Neural progenitor cell (in vitro differentiated cells): ENCODE measurements at places on chromosomes 3 and 15. TPM values are rescaled to one million over a fixed set of nuclear protein-coding genes. Genes with fewer than 3 reads are reported as not detected.
A peak's percentile ranks its signal among the peaks of the same experiment; 100 is the strongest.

Gene CCR3
- not detected in 2 replicates for total RNA-seq

Gene IGSF10
- 0.15 and 0.22 TPM in 2 replicates for total RNA-seq

Gene SLC24A5
- 0.65 TPM in 1 of 2 replicates, not detected in the other for total RNA-seq

Gene SPSB4
- total RNA-seq: 4.9 and 10.7 TPM in 2 replicates

- DNase-seq: no peak
- no peaks in the 10 kb centered on the region for H3K4me1 ChIP-seq
- H3K4me3 ChIP-seq: no peak overlapping the region
- H3K36me3 ChIP-seq: no peaks in the 10 kb centered on the region
- no peaks in the 10 kb centered on the region for H3K27me3 ChIP-seq
- H3K27ac ChIP-seq: no peak overlapping the region
These were observed 43.5 kb downstream of the UBE2E2 start for GRCh38 chr3:23246651-23247050.

DNA sequence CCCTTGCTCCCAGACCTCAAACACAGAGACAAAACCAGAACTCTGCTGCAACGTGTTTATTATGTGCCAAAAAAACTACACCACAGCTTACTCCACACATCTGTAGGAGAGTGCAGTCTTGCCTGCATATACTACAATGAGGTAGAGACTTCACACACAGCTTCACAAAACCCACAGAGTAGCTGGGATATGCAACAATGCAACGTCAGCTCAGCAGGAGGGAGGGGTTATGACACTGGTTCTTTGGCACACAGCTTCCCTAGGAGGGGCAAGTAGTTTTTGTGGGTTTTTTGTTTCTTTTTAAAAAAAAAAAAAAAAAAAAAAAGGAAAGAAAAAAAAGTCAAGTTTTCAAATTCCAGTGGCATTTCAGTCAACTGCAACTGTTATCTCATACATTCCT is 2.9 kb upstream of the RPS17 start:
- no peak overlapping the region for H3K27ac ChIP-seq
- peak; percentile 66 for DNase-seq
- H3K27me3 ChIP-seq: no peaks in the 10 kb centered on the region
- H3K4me1 ChIP-seq: peaks cover 27% of the 10 kb centered on the region

- H3K27me3 ChIP-seq: no peaks in the 10 kb centered on the region
- DNase-seq: no peak
- no peaks in the 10 kb centered on the region for H3K36me3 ChIP-seq
- H3K4me1 ChIP-seq: no peaks in the 10 kb centered on the region
- H3K27ac ChIP-seq: no peak overlapping the region
These were observed 49.4 kb downstream of the DPH6 start for GRCh38 chr15:35496585-35496984.

DNA sequence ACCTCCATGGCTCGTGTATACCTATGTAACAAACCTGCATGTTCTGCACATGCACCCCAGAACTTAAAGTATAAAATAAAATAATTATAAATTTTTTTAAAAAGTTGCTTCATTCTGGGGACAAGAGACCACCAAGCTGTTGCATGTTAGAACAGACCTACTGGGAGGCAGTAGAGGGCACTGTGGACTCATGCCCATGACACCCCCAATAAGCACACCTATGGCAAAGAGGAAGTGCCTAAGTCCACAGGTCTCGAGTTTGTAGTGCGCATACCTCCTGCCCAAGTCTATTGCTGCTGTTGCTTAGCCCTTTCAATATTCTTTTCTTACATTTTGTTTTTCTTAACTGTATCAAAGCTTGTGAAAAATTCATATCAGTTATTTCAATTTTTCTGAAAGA is 267.9 kb upstream of the THBS1 start:
- no peaks in the 10 kb centered on the region for H3K27me3 ChIP-seq
- peak; percentile 35 for DNase-seq
- no peaks in the 10 kb centered on the region for H3K36me3 ChIP-seq
- no peaks in the 10 kb centered on the region for H3K4me1 ChIP-seq

- no peaks in the 10 kb centered on the region for H3K27me3 ChIP-seq
- no peaks in the 10 kb centered on the region for H3K4me1 ChIP-seq
- no peak overlapping the region for H3K4me3 ChIP-seq
- DNase-seq: no peak
These were observed 463.1 kb upstream of the NECTIN3 start for GRCh38 chr3:110608566-110608965.

DNA sequence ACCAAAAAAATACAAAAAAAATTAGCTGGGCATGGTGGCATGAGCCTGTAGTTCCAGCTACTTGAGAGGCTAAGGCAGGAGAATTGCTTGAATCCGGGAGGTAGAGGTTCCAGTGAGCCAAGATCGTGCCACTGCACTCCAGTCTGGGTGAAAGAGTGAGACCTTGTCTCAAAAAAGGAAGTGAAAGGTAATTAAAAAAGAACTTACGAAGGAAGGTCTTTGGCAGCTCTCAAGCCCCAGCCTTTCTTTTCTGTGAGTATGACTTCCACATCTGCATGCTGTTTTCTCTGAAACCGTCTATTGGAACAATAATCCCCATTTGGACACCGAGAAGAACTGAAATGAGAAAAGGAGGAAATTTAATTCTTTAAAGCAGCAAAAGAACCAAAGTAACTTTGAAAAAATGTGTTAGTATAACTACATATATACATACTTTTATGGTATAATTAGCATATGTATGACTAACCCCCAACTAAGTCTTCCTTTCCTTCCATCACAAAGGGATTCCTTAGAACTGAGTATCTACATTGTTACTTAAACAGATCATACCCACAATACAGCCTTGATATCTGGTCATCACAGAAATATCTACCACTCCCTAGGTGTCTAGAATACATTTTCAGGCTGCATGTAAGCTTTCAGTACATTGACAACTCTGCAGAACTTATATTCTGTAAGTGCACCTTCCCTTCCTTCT is 50.1 kb downstream of the SETD2 start:
- H3K27me3 ChIP-seq: no peaks in the 10 kb centered on the region
- peaks cover 4% of the 10 kb centered on the region for H3K36me3 ChIP-seq
- DNase-seq: no peak
- H3K4me1 ChIP-seq: peaks cover 2% of the 10 kb centered on the region
- H3K4me3 ChIP-seq: no peak overlapping the region

DNA sequence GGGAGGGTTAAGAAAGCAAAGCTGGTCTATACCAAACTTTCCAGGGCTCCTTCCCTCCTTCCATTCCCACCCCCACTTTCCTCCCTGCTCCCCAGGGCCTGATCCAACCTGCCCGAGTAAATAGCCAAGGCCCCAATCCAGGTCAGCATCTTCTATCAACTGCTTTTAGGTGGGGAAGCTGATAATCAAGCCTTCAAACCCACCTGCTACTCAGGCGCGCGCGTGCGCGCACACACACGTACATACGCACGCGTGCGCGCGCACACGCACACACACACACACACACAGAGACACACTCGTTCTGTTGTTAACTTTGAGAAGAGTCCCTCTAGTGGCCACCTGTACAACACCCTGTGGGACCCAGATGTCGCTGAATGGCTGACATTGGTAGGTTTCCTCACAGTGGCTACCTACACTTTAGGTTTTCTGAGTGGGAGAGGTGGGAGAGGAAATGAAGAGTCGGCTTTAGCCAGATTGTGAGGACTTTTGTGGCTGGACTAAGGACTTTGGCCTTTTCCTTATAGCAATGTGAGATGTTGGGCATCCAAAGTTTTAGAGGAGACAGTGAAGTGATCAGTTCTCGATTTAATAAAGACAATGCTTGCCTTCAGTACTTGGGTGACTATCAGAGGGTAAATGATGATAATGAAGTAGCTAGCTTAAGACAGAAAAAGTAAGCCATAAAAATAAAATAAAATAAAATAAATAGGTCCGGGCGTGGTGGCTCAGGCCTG is 179.9 kb upstream of the C2CD4B start:
- H3K36me3 ChIP-seq: no peaks in the 10 kb centered on the region
- no peaks in the 10 kb centered on the region for H3K4me1 ChIP-seq
- no peaks in the 10 kb centered on the region for H3K27me3 ChIP-seq
- peak overlapping the region; percentile 32 for H3K4me3 ChIP-seq
- no peak overlapping the region for H3K27ac ChIP-seq

- no peaks in the 10 kb centered on the region for H3K27me3 ChIP-seq
- no peaks in the 10 kb centered on the region for H3K36me3 ChIP-seq
- H3K4me1 ChIP-seq: no peaks in the 10 kb centered on the region
These were observed 552.5 kb upstream of the ROBO2 start for GRCh38 chr3:76487446-76487845.

- peaks cover 6% of the 10 kb centered on the region for H3K4me1 ChIP-seq
- H3K4me3 ChIP-seq: no peak overlapping the region
- no peaks in the 10 kb centered on the region for H3K36me3 ChIP-seq
- no peaks in the 10 kb centered on the region for H3K27me3 ChIP-seq
- no peak overlapping the region for H3K27ac ChIP-seq
- no peak for DNase-seq
These were observed 43.8 kb downstream of the HRH1 start for GRCh38 chr3:11198070-11198469.

GRCh38 chr3:22063500-22063899 is 312.5 kb upstream of the ZNF385D start:
- no peaks in the 10 kb centered on the region for H3K36me3 ChIP-seq
- H3K4me1 ChIP-seq: no peaks in the 10 kb centered on the region
- H3K4me3 ChIP-seq: no peak overlapping the region
